ENCODE measurements at places on chromosomes 2 and 18.
A peak's percentile ranks its signal among the peaks of the same experiment; 100 is the strongest.

DNA sequence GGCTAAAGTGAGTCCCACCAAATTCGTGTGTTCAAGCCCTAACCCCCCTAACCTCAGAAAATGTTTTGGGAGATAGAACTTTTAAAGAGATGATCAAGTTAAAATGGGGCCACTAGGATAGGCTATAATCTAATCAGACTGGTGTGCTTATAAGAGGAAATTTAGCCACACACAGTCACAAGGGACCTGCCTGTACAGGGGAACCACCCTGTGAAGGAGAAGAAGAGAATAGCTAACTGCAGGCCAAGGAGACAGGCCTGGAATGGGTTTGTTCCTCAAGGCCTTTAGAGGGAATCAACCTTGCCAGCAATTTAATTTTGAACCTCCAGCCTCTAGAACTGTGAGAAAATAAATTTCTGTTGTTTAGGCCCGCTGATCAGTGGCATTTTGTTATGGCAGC, 36.0 kb upstream of the TANK start:
- no peak for DNase-seq

DNA sequence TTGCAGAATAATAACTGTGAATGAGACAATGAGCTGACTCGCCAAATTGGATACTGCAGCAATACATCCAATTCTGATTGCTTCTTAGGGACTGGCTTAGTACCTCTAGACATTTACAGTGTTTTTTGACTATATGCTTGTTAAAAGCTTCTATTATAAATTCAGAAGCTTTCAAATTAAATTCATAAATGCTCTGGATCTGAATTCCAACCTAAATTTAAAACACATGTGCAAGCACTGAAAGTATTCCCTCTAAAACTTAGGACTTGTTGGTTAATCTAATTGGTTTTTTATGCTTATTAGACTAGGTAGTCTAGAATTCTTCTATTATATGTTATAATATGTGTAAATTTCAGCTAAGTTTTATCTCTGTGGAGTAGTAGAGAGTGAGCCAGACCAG, 306.9 kb downstream of the CPS1 start:
- no peak for DNase-seq

DNA sequence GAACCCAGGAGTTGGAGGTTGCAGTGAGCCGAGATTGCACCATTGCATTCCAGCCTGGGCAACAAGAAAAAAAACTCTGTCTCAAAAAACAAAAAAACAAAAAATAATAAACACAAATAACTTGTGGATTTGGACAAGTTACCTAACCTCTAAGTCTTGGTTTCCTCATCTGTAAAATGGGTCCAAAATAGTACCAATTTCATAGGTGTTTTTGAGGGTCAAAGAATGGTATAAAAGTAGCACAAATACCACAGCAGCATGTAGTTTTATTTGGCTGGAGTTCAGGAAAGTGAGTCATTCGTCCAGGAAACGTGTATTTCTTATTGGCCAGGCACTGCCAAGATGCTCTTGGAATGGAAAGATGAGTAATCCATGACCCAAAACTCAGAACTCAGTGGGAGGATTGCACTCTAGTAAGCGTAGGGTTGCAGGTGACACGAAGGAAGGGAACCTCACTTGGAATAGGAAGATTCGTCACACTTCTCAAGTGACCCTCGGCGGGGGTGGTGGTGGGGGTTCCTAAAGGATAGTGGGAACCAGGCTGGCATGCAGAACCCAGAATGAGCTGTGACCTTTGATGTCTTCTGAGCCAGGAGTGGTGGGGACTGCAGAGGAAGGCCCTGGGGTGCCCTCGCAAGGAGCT, 24.4 kb downstream of the GRHL1 start:
- DNase-seq: peak; percentile 39

DNA sequence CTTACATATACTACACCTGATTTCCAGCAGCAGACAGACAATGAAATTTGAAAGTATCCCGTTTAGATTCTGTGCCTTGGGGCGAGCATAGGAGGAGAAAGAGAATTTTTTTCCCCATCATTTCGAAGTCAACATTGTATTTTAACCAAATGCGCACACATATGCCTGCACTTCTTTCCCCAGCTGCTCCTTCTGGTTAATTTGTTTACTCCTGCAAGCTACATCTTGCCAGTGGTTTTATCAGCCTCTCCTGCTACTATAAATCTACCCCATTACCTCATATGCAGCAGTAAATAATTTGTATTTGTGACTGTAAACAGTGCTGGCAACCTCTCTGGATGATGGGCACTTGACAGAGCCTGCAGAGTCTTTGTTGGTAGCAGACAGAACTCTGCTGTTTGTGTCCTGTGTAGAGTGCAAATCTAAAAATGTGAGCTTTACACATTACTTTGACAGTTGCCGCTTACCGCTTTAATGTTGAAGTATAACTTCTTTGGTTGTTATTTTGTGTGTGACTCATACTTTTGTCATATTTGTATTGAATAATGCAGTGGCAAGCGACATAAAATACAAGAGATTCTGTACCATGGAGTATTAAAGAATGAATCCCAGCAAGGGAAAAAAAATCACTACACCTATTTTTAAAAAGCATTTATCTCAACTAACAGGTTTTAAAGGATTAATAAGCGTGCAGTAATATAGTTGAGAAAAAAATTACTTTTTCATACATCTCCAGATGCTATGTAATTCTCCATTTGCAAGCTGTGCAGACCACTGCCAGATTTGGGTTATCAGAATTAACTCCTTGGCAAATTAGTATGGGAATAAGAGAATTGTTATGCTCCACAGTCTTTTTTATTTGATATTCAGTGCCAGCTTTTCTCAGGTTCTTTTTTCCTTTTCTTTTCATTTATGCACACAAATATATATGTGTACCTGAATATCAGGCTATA, 536.8 kb downstream of the XIRP2 start:
- DNase-seq: no peak

GRCh38 chr2:170144761-170145160, 33.2 kb upstream of the MYO3B start:
- no peak for DNase-seq

- no peak for DNase-seq
These were observed 276.8 kb upstream of the HDAC4 start for GRCh38 chr2:239677453-239678185.

DNA sequence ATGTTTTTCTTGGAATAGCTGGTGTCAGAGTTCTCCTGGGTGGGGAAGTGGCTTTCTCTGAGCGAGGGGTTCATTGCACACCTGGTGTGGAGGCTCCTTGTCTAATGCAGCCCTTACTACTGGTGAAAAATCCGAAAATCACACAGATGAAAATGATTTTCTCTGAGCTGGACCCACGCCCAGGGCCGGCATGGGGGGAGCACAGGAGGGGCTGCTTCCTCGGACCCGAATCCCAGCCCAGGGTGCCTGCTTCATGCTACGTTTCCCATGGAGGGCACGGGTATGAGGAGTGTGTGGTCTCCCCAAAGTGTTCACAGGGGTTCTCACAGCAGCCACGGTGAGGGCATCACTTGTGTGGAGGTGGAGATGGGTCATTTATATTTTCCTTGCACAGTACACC, 288.0 kb upstream of the HDAC4 start:
- no peak for DNase-seq

DNA sequence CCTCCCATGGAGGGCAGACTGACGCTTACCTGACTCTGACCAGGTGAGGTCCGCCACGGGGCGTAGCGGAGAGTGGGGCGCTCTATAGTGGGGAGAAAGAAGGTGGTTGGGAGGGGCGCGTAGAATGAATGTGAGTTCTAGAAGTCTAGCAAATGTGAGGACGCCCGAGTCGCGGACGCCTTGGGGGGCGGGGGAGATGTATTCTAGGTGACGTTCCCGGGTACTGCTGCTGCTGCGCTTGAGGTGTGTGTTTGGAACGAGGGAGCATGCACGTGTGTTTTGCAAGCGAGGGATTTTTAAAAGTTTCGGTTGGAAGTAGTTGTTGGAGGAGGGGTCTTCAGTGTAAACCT, 758 bp downstream of the RIF1 start:
- peak; percentile 67 for DNase-seq

GRCh38 chr2:39483534-39483933, 46.4 kb upstream of the MAP4K3 start:
- DNase-seq: no peak

DNA sequence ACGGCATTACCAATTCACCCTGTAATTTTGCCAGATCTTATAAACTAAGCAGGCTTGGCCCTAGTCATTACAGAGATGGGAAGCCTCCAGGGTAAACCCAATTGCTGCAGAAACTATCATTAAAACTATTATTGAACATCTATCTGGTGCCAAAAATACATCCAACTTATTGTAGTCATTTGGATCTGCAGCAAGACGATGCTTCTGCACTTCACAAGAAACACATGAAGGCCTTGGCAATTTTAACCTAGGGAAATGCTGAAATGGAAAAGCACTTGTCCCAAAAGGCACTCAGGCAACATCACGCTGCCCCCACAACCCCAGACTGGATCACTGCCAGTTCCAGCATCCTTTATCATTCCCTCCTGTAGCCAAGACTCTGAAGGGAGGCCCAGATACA, 85.3 kb upstream of the ACVR2A start:
- no peak for DNase-seq

GRCh38 chr2:191521608-191522208, 156.2 kb upstream of the NABP1 start:
- DNase-seq: peak; percentile 3

GRCh38 chr18:2618009-2618408, 37.5 kb upstream of the SMCHD1 start:
- DNase-seq: no peak

- no peak for DNase-seq
These were observed 145.6 kb downstream of the NDUFA10 start for GRCh38 chr2:239879423-239880084.

DNA sequence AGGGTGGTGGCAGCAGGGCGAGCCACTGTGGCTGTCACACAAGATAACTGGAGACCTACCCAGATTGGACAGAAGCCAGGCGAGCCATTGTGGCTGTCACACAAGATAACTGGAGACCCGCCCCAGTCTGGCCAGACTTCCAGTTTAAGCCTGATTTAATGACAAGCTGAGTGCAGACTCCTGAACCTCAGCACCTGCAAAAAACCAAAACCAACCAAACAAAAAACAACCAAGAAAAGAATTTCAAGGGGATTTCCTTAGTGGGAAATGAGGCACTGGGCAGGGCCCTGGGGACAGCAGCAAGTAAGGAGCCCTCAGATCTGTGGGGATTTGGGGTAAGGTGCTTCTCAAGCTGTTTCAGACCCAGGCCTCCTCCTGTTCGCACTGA, 95.2 kb upstream of the BOD1L2 start:
- peak; percentile 40 for DNase-seq

GRCh38 chr18:45528712-45529336, 86.5 kb upstream of the SLC14A2 start:
- DNase-seq: no peak

DNA sequence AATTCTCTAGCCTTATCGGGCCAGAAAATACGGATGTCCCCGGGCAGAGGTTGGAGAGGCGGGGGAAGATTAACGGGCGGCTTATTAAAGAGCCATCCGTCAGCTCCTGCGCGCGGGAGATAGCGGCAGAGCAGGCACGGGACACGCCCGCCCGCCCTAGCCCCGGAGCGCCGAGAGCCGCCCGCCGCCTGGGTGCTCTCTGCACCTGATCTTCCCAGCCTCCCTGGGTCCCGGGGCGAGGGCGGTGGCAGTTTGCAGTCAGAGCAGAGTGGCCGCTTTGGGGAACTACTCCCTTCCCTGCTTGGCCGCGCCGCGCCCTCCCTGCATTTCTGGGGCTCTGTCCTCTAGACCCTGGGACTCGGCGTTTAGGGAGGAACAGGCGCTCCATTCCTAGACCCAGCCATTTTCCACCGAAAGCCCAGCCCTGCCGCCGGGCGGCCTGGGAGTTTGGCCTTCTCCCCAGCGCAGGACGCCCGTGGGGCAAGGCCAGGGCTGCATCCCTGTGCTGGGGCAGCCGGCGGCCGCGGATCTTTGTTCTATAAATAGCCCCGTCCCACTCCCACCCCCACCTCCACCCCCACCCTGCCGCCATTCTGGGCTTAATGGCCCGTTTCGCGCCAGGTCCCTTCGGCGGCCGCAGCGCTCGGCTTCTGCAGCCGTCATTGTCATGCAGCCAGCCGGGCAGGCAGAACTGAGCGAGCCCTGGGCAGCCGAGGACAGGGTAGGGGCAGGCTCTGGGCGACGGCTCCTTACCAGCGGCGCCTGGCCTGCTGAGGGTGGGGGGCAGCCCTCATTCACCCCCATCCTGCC, 6.6 kb downstream of the GAD1 start:
- DNase-seq: peak; percentile 60

DNA sequence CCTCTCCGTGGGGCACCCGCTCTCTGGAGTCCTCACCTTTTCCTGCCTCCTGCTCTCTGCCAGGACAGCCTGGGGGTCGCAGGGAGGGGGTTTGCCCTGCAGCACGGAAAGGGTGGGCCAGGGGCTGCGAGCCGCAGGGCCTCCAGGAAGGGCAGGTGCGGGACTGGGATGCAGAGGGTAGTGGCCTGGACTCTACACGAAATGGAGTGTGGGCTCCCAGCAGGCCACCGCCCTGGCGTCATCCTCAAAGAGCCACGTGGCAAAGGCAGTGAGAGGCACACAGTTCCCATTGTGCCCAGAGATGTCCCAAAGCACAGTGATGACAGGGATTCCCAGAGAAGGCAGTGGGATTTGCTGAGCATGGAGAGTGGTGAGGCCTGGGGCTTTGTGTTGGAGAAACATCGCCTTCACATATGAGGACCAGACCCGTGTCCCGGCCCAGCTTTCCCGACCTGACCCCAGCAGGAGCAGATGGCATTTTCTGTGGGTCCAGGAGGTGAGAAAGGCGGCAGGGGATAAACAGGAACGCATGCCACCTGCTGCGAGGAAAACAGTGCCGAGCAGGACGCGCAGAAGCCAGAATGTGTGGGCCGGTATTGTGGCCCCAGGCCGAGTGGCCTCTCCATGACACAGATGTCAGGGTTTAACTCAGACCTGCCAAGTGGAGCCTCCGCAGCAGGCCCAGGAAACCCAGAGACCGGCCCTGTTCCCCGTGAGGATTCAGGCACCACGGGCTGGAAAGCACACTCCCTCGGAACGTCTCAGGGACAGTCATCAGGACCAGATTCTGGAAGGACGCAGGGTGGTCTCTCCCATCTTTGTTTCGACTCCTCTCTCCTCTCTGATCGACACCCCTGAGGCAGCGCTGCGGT, 855.5 kb upstream of the SALL3 start:
- DNase-seq: no peak

DNA sequence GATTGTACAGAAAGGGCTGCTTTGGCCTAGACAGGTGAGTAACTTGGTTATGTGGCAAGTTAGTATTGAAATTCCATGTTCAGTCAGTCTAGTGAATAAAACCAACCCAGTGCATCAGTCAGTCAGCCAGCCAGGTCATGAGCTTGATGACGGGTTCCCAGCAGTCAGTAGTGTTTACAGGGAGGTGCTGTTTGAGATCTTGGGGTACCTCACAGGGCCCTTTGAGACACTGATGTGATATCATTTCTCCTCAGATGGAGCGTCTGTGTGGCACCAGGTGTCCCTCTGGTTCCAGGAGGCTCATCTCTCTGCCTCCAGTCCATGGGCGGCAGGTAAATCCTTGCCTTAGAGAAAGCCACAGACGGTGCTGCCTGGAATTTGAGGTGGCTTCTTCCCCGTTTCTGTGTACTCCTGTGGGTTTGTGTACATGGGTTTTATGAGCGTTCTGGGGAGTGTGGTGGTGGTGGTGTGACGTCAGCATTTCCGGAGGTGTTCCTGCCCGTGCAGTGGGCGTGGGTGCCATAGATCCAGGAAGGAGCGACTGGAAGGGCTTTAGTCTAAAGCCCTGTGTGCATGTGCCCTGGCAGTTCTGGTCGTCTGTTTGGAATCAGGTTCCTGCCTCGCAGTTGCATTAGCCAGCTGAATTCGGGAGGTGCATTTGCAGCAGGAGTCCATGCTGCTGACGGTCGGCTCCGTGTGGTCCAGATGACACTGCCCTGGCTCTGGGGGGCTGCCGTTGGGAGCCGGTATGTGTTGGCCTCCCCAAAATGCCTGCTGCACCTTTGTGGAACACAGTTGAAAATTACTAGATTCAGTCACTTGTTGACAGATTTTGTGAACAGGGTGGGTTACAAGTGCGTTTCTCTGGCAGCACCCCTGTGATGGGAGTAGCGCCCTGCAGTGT, 2.1 kb downstream of the CTDP1 start:
- no peak for DNase-seq

All from K562 (cell line).